ENCODE measurements at places on chromosomes 16 and 17.

GRCh38 chr17:10197721-10198508 is 491 bp downstream of the GAS7 start:
- DNase-seq, result no peak

DNA sequence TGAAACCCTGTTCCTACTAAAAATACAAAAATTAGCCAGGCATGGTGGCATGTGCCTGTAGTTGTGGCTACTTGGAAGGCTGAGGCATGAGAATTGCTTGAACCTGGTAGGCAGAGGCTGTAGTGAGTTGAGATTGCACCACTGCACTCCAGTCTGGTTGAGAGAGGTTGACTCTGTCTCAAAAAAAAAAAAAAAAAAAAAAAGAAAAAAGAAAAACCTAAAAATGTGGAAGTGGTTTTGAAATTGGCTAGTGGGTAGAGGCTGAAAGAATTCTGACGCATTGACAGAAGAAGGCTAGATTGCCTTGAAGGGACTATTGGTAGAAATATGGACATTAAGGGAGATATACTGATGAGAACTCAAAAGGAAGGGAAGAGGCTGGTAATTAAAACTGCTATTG is 33.6 kb upstream of the CPPED1 start:
- no peak for DNase-seq

DNA sequence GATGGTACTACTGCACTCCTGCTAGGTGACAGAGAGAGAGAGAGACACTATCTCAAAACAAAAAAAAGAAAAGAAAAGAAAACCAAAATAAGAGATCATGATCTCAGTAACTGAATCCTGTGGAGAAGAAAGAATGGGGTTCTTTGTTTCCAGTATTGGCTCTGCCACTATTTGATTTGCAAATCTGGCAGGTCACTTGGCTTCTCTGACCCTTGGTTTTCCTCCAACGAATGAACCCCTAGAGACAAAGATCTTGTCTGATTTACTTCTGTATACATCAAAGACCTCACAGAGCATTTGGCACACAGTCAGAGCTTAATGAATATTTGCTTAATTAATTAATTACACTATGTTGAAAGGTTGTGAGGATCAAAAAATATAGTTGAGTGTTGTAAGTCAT is 47.9 kb upstream of the NLK start:
- DNase-seq, result no peak

DNA sequence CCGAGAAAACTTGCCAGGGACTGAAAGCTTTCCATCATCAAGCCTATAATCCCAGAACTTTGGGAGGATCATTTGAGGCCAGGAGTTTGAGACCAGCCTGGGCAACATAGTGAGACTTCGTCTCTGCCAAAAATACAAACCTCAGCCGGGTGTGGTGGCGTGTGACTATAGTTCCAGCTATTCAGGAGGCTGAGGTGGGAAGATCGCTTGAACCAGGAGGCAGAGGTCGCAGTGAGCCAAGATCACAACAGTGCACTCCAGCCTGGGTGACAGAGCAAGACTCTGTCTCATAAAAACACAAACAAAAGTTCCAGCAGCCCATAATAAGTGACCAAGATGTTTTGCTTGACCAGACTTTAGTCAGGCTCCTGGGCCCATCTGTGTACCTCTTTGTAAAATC is 1.9 kb downstream of the MEAK7 start:
- no peak for DNase-seq

- no peak for DNase-seq
Observed at GRCh38 chr17:37048811-37049210, 100.1 kb downstream of the AATF start.

DNA sequence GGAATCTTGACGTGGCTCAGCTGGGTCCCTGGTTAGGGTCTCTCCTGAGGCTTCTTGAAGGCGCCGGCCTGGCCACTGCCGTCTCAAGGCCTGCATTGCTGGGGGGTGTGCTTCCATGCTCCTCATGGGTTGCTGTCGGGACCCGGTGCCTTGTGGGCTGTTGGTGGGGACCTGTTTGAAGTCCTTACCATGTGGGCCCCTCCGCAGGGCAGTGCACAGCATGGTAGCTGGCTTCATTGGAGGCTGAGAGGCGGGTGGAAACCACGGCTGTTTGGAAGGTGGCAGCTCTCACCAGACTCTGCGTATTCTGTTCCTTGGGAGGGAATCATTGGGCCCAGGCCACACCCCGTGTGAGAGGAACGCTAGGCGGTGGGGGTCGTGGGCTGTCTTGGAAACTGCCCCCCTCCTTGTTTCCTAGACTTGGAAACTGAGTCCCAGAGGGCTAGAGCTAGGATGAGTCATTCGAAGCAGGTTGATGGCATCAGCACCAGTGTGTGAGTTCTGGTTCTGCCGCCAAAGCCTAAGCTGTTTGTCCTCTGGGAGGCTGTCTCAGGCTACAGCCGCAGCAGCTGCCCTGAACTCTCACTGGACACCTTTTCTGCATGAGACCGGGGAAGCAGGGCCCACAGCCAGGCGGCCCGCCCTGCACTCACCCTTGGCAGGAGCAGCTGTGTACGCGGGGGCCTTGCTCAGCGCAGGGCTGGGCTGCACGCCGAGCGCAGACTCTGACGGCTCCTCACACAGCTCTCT is 35.2 kb downstream of the ZNF750 start:
- peak; percentile 93 for DNase-seq

DNA sequence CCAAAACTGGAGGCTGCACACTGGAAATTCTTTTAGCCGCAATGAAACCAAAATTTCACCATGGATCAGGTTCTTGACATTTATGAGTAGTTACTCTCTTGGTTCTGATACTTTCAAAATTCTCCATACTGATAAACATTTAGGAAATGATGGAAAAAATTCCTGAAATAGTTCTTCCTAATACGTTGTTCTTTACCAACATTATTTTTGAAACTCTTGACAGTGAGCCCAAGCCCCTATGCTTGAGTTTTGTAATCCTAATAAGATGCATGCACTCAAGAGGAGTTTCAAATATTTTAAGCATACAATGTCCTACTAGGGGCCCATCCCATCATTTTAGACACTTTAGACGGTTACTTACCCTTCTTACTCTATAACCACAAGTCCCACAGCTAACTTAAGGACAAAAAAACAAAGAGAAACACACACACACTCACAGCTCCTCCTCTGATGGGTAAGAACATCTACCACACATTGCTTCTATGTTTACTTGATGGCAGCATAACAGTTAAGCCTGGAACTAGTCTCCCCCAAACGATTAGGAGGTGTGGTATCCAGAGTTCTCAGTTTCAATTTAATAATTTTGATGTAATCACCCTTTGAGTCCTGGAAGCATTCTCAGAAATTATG is 3.7 kb downstream of the VEZF1 start:
- no peak for DNase-seq

DNA sequence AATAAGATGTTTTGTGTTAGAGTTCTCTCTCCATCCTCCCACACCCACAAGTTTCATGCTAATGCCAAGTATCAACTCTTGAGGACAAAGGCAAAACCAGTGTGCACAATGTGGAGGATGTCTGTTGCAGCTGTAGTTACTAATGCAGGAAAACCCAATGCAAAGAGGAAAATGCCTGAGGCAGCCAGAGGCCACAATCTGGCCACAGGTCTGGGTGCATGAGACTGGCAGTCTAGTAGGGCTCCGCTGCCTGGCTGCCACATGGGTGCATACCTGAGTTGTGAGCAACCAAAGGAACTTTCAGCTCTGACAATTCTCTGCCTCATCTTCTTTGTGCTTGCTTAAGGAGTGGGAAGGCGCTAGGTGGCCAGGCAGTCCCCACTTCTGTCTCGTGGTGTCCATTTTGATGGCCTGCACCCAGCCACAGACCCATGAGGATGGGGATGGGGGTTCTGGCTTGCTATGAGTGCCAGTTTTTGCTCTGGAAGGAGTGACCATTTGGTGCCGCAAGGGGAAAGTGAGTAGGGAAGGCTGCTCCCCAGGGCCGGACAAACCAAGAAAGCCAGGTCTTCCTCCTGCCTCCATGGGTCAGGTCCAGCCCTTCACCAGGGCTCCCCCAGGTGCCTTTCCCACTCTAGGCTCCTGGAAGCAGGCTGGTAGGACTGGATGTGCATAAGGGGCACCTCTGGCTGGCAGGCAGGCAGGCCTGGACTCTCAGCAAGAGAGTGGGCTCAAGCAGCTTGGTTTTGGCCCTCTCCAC is 4.2 kb upstream of the GFOD2 start:
- DNase-seq, result no peak

- DNase-seq, result no peak
Observed at GRCh38 chr16:13136901-13137300, 235.5 kb downstream of the SHISA9 start.

GRCh38 chr17:65542610-65543009 is 18.8 kb downstream of the AXIN2 start:
- no peak for DNase-seq

DNA sequence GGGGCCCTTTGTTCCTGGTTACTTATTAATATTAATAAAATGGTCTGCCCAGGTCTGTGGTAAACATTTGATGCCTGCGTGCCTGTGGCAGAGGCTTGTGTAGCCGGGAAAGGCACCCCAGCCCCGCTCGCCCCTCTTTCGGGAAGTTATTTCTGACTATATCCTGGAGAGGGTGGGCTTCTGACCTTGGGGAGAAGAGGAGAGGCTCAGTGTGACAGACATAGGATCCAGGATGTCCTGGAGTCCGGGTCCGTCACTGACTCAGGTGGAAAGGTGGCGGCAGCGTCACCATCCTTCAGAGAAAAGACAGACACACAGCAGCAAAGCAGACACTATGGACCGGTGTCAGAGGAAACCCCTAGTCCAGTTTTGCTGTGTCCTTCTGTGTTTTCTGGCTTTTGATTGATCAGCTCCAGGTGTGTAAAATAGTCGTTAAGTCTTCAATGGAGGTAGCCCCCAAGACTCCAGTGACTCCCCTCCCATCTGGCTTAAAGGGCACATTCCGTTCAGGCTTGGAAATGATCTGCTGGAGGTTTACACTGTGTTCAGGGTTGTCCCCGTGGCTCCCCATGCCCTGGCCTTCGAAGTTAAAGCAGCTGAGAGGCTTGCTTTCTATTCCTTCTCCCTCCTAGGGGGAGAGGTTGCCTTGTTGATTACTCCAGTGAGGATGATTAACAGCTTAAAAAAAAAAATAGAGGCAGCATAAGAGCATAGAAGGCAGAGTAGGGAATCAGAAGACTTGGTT is 81.6 kb downstream of the CCDC182 start:
- DNase-seq, result no peak

GRCh38 chr16:60204181-60204580 is 1470.1 kb upstream of the GOT2 start:
- no peak for DNase-seq

GRCh38 chr16:54022362-54022761 is 264.2 kb downstream of the IRX3 start:
- no peak for DNase-seq

DNA sequence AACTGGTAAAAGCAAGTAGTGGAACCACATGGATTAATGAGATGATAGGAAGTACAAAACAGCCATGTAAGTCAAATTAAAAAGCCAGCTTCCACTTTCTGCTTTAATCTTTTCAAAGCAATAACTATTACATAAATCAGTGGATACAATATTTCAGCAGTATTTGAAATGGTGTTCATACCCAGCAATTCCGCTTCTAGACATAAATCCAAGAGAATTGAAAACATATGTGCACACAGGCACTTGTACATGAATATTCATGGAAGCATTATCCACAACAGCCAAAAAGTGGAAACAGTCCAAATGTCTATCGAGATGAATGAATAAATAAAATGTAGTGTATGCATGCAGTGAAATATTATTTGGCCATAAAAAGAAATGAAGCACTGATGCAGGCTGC is 27.4 kb downstream of the SLFN12L start:
- no peak for DNase-seq

- no peak for DNase-seq
Observed at GRCh38 chr17:49051269-49051668, 54.1 kb downstream of the IGF2BP1 start.

GRCh38 chr17:62800585-62800984 is 7.5 kb downstream of the MARCHF10 start:
- peak; percentile 36 for DNase-seq

DNA sequence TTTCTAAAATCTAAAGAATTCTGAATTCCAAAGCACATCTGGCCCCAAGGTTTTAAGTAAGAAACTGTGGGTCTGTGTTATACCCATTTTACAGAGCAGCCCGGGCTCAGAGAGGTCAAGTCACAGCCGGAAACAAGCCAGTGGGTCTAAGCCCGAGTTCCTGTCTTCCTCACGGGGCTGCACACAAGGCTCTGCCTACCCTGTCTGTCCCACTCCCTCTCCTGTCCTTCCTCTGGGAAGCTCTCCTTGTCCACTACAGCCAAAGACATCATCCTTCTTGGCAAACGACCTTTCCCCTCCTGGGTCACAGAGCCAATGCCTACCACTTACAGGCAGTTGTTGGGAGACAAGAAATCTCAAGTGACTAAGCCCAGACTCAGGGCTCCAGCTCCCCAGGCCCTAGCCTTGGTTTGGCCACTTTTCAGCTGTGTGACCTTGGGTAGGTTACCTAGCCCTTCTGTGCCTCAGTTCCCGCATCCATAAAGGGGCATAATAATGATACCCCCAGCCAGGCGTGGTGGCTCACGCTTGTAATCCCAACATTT is 55.6 kb upstream of the MAP3K14 start:
- peak; percentile 16 for DNase-seq
